ENCODE measurements at places on chromosomes 2 and 18. TPM values are rescaled to one million over a fixed set of nuclear protein-coding genes. Genes with fewer than 3 reads are reported as not detected.

The ANKRD30BL gene
- total RNA-seq = 1.3 TPM

The SLC30A3 gene
- not detected for total RNA-seq

The ATP6V1B1 gene
- total RNA-seq = 1.6 TPM

The ALLC gene
- total RNA-seq = not detected

The NEU2 gene
- total RNA-seq = not detected

The NXPH2 gene
- total RNA-seq = 8.5 TPM

The METTL5 gene
- total RNA-seq = 29.8 TPM

The ANKRD53 gene
- 4.5 TPM for total RNA-seq

The GPR39 gene
- total RNA-seq = not detected

The IGFBP5 gene
- 2,226 TPM for total RNA-seq

The RAD51AP2 gene
- 0.10 TPM for total RNA-seq

All from ovary (tissue), 10 donors.